ENCODE measurements at places on chromosomes 3 and 15.

- DNase-seq, result no peak
Observed at GRCh38 chr3:55899887-55900286, 412.8 kb upstream of the WNT5A start.

DNA sequence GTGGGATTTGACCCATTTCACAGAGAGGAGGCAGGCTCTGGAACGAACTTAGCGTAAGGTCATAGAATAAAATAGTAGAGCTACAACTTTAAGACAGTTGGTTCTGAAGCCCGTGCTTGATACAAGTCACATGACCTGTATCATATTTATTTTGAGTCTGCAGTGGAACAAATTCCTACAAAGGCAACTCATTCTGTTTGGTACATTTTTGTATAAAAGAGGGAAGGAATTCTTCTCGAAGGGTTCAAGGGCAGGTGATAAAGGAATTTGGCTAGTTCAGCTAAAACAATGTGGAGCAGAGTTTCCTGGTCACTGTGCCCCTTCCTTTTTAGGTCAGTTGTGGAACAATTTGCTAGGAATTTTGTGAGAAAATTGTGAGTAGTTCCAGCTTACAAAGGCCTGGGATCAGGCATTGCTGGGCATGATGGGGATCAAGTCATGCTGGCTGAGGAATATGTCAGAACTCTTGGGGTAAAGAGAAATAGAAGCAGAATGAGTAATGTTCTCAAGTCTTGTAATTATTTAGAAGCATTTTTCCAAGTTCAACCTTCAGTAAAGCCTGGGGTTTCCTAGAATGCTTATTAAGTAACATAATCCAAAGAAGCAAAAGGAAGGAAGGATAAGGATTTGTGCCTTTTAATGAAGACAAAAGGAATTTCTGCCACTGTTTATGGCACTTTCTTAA is 19.1 kb downstream of the USP3 start:
- DNase-seq, result no peak

- DNase-seq, result no peak
Observed at GRCh38 chr3:152459572-152459971, 190.8 kb downstream of the MBNL1 start.

GRCh38 chr3:188605905-188606304 is 451.9 kb downstream of the LPP start:
- no peak for DNase-seq

DNA sequence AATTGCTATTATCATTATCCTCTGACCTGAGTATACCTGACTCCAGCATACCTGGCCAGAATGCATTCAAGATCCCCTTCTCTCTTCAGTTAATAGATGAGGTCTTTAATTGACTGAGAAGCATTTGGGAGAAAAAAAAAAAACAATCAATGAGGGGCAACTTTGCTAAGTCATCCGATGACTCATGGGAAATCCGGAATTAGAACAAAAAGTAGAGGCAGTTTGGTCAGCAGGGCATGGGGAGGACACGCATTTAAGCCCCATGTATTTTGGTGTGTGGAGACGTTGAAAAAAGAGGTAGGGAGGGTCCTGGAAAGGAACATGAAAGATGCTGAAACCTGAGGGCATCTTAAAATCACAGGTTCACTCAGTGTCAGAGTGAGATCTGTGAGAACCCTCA is 256.2 kb downstream of the RORA start:
- peak; percentile 65 for DNase-seq

- no peak for DNase-seq
Observed at GRCh38 chr3:144963810-144964209, 992.2 kb downstream of the DIPK2A start.

DNA sequence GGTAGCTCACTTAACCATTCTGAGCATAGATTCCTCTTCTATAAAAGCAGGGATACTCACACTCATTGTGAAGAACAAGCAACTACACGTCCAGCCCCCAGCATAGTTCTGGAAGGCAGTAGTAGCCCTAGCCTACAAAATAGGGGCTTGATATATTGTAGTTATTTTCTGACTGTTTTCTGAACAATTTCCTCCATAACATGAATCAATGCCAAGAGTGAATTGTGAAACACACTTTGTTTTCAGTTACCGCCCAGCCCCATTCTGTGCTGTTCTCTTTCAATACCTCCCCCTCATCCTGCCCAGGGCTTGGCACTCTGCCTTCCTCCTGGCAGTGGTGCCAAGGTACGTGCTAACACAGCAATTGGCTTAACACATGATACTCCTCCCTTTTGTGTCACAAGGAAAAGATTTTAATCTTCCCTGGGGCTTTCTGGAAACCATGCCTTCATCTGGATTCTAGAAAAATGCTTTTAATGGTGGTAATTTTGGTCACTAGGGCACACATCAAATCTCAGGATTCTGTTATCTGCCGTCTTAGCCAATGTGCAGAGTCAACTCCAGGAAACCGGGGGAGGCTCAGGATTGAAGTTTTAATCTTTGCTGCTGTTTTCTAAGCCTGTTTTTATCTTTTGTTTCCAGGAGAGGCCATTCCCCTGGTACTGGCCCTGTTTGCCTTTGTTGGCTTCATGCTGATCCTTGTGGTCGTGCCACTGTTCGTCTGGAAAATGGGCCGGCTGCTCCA is 37.2 kb downstream of the IL20RB start:
- peak; percentile 47 for DNase-seq

Data from AG04449 (cell line).